Osteoblast (primary cell): ENCODE measurements at places on chromosomes 3 and 15.

DNA sequence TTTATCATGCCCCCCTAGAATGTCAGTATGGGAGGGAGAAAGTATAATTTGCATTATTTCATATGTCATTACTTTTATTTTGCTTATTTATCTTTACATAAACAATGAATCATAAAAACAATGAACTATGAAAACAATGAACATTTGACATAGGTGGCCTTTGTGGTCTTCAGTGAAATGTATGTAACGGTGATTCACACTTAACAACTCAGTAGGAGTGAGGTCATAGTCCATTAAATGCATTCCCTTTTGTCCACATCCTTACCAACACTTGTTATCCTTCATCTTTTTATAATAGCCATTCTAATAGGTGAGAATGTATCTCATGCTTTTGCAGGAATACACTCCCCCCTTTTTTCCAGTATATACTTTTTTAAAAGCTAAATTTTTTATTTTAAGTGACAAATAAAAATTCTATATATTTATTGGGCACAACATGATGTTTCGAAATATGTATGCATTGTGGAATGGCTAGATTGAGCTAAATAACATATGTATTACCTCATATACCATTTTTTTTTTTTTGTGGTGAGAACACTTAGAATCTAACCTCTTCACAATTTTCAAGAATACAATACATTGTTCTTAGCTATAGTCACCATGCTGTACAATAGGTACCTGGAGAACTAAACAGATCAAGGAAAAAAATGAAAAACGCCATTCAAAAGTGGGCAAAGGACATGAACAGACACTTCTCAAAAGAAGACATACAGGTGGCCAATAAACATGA lies 189.5 kb downstream of the WDR72 start:
- no peak for DNase-seq

DNA sequence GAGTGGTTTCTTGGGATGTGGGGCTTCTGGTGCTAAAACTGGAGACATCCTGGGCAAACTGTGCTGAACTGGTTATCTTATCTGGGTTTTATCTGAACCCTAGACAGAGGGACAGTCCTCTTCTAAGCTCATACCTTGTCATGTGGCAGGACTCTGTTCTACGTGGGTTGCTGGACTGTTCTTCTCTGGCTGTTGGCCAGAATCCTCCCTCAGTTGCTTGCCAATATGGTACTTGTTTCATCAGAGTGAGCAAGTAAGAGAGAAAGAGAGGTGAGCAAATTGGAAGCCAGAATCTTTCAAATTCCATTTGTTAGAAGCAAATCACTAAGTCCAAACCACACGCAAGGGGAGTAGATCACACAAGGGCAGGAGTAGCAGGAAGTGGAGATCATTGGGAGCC lies 291.5 kb upstream of the TBL1XR1 start:
- DNase-seq: no peak

GRCh38 chr3:14511623-14512280 lies 28.4 kb downstream of the GRIP2 start:
- DNase-seq: no peak

- DNase-seq: no peak
These were observed 23.1 kb upstream of the USP3 start for GRCh38 chr15:63481105-63481810.

GRCh38 chr3:43259626-43260025 lies 26.7 kb upstream of the SNRK start:
- no peak for DNase-seq

- DNase-seq: no peak
These were observed 235.1 kb upstream of the CFAP20DC start for GRCh38 chr3:59284926-59285325.

GRCh38 chr3:52671676-52672075 lies 14.0 kb downstream of the PBRM1 start:
- no peak for DNase-seq

- DNase-seq: peak; percentile 99
These were observed 9.3 kb downstream of the IRAK2 start for GRCh38 chr3:10173926-10174435.

DNA sequence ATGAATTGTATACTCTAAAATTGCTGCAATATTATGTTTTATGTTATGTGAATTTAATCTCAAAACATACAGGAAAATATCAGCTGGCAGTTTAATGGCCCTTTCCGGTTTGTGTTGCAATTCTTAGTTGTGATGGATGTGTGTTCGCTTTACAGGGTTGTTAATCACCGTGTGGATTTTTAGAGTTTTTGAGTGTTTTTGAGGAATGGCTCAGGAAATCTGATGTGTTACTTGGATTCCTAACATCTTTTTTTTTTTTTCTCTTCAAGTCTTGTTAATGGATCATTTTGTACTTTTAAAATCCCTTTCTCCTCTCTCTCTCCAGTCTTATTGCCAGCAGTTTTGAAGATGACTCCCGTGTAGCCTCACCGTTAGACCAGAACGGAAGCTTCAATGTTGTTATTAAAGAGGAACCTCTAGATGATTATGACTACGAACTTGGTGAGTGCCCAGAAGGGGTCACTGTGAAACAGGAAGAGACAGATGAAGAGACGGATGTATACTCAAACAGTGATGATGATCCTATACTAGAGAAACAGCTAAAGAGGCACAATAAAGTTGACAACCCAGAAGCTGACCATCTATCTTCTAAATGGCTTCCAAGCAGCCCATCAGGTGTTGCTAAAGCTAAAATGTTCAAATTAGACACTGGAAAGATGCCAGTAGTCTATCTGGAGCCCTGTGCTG lies 35.7 kb downstream of the MGA start:
- DNase-seq: peak; percentile 69

GRCh38 chr3:104785947-104786346 lies 580.8 kb upstream of the ALCAM start:
- DNase-seq: no peak

DNA sequence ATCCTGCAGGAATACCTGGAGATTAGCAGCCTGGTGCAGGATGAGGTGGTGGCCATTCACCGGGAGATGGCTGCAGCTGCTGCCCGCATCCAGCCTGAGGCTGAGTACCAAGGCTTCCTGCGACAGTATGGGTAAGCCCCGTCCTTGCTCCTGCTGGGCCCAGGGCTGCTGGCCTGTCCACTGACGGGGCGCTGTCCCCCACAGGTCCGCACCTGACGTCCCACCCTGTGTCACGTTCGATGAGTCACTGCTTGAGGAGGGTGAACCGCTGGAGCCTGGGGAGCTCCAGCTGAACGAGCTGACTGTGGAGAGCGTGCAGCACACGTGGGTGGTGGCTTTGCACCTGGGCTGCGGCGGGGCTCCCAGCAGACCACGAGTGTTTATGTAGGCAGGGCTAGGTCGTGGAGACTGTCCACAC lies 5.0 kb downstream of the FES start:
- DNase-seq: no peak

- DNase-seq: no peak
These were observed 576.4 kb upstream of the ROBO2 start for GRCh38 chr3:76463501-76463900.

DNA sequence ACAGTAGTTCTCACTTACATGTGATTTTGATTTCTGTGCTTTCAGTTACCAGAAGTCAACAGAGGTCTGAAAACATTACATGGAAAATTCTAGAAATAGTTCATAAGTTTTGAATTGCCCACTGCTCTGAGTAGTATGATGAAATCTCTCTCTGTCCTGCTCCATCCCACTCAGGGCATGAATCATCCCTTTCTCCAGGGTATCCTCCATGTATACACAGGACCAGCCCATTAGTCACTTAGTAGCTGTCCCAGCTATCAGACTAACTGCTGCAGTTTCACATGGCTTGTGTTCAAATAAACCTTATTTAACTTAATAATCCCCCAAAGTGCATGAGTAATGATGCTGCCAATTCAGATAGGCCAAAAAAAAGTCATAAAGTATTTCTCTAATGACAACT lies 38.6 kb downstream of the EPHA3 start:
- DNase-seq: peak; percentile 42

GRCh38 chr3:112670824-112671223 lies 29.9 kb upstream of the CCDC80 start:
- DNase-seq: no peak

DNA sequence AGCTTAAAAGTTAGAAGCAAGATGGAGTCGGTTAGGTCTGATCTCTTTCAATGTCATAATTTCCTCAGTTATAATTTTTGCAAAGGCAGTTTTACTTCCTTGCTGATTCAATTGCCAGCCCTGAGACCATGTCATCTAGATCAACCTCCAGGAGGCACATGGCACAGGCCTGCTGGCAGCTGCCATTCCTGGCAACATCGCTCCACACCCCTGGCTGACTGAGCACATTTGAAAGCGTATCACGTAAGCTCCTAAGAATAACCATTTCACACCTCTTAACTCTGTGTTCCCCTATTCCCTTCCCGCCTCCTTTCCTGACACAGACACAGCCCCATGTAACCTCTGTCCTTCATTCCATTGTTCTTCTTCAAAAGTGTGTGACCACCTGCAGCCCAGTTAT lies 313.9 kb upstream of the CTNNB1 start:
- no peak for DNase-seq

DNA sequence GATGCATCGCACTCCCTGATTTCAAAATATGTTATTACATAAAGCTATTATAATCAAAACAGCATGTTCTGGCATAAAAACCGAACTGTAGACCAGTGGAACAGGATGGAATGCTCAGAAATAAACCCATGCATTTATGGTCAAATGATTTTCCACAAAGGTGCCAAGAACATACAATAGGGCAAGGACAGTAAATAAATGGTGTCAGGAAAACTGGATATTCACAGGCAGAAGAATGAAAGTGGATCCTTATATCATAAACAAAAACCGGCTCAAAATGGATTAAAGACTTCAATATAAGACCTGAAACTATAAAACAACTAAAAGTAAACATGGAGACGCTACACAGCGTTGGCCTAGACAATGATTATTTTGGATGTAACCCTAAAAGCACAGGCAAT lies 22.6 kb downstream of the USP50 start:
- no peak for DNase-seq

- DNase-seq: no peak
These were observed 137.9 kb upstream of the CHRM5 start for GRCh38 chr15:33830351-33830750.
